Stimulated activated CD4-positive, alpha-beta T cell treated with anti-CD3 and anti-CD28 coated beads, TNF-alpha, amount 100 ng/mL, for 1 hour (primary cell): ENCODE measurements at places on chromosomes 11 and 22.

GRCh38 chr11:109071712-109072524 is 350.1 kb upstream of the C11orf87 start:
- no peak for DNase-seq

DNA sequence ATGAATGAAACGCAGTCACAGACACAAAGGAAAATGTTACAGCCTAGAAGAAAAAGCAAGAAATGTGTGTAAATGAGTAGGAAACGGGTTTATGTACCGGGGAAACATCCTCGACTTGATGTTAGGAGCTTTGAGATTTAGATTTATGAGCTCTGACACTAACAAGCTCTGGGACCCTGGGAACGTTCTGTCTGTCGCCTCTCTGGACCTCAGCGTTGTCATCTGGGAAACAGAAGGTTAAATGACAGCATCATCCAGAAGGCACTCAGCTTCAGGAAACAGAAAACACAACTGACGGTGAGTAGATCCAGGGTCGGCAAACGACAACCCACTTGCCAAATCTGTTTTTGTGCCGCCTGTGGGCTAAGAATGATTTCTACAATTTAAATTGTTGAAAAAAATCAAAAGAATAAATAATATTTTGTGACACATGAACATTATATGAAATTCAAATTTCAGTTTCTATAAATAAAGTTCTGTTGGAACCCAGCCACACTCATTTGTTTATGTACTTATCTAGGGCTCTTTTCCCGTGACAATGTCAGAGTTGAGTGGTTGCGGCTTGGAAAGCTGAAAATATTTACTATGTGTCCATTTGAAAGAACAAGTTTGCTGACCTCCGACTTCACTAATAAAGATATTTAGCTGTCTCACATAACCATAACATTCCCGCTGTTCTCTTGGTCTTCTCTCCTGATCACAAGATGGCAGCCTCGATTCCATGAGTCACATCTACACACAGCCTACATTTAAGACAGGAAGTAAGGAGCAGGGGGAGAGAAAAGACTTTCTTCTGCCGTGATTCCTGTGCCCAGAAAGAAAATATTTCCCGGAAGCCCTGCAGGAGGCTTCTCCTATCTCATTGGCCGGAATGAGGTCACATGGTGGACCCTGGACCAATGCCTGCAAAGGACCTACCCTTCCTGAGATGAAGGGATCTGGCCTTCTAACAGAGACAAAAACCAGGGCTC is 47.1 kb upstream of the SYT13 start:
- no peak for DNase-seq

DNA sequence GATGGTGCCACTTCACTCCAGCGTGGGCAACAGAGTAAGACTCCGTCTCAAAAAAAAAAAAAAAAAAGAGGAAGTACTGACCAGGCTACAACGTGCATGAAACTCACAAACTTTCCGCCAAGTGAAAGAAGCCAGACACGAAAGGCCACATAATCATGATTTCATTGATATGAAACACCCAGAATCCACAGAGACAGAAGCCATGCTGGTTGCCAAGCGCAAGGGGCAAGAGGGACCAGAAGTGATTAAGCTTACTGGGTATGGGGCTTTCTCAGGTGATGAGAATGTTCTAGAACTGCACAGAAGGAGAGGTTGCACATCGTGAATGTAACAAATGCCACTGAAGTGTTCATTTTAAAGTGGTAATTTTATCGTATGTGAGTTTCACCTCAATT is 60.9 kb downstream of the CELSR1 start:
- DNase-seq, result no peak

DNA sequence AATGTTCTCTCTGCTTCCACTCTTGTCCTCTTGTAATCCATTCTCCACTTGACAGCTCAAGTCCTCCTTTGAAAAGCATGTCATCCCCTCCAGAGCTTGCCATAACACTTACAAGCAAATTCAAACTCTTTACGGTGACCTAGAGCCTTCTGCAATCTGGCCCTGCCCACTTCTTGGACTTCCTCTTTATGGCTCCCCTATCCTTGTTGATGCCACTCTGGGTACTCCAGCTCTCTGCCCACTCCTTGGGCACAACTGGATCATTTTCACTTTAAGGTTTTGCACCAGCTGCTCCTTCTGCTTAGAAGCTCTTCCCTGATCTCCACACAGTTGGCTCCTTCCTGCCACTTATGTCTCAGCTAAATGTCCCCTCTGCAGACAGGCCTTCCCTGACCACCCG is 217.9 kb downstream of the DSCAML1 start:
- no peak for DNase-seq

- no peak for DNase-seq
Measured at GRCh38 chr11:126949066-126949891, 51.3 kb downstream of the KIRREL3 start.

GRCh38 chr22:38890377-38890776 is 18.4 kb upstream of the CBX6 start:
- no peak for DNase-seq

GRCh38 chr11:64355078-64355940 is 3.7 kb upstream of the RPS6KA4 start:
- DNase-seq, result no peak

GRCh38 chr22:20807315-20807752 is 33.4 kb downstream of the SERPIND1 start:
- no peak for DNase-seq

GRCh38 chr11:17418444-17419081 is 30.1 kb upstream of the KCNJ11 start:
- no peak for DNase-seq

DNA sequence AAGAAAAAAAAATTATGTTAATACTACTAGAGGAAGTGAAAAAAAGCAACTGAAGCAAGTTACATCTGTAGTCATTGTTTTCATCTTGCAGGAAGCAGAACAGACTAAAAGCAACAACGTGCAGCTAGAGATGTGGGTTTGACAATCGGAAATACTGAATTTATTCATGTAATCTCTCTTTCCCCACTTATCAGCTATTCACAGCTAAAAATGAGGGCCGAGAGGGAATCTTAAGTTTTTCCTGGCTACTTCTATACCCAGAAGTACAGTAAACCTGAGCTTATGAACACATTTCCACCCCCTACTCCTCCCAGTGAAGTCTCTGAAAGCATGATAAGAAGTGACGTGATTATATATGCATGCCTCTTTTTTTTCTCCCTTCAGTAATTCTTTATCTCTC is 116.5 kb downstream of the SPON1 start:
- no peak for DNase-seq

- DNase-seq, result no peak
Measured at GRCh38 chr11:76863196-76863777, 2.6 kb downstream of the ACER3 start.

DNA sequence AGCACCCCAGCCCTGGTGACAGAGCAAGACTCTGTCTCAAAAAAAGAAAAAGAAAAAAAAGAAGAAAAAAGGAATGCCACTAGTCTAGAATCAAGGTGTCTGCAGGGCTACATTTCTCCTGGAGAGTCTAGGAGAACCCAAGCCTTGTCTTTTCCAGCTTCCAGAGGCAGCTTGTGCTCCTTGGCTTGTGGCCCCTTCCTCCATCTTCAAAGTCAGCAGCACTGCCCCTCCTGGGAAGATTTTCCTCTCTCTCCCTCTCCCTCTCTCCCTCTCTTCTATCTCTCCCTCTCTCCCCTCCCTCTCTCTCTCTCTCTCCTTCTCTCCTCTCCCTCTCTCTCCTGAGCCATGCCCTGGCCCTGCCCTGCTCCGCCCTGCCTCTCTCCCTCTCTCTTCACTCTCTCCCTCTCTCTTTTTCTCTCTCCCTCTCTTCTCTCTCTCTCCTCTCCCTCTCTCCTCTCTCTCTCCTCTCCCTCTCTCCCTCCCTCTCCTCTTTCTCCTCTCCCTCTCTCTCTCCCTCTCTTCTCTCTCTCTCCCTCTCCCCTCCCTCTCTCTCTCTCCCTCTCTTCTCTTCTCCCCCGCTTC is 97.7 kb upstream of the FGF3 start:
- DNase-seq, result no peak

- no peak for DNase-seq
Measured at GRCh38 chr11:98183034-98183433, 837.7 kb upstream of the CNTN5 start.

- DNase-seq, result no peak
Measured at GRCh38 chr11:9208726-9209501, 56.2 kb downstream of the DENND5A start.

DNA sequence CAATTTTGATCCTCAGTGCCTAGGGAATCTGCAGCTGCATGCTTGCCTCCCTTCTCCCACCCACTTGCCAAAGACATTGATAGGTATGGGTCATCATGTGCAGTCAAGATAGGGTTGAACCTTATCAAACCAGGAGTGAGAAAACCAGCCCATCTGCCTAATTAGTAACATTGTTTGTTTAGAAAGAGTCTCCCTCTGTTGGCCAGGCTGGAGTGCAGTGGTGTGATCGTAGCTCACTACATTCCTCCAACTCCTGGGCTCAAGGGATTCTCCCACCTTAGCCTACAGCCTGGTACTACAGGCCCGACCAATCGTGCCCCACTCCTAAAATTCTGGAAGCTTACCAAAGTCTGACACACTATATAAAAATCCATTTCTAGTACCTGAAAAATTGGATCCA is 4.6 kb downstream of the C11orf71 start:
- DNase-seq, result no peak

GRCh38 chr22:45271667-45272201 is 13.0 kb upstream of the UPK3A start:
- DNase-seq, result no peak

DNA sequence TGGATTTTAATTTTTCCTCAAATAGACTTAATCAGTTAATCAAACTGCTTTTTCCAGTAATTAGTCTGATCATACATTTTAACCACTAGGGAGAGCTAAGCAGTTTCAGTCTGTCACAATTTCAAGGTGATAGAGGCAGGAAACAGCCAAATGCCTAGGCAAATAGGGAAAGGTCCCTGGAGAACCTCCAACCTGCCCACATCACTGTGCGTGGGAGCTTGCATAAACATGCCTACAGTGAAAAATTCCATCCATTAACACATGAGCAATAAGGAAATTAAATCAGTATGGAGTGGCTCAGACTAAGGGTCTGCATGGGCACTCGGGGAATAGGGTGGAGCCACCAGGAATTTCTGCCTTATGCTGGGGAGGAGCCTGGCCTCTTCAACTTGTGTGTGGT is 74.6 kb downstream of the AASDHPPT start:
- no peak for DNase-seq
